ENCODE measurements at places on chromosomes 11 and 22. TPM values are rescaled to one million over a fixed set of nuclear protein-coding genes. Genes with fewer than 3 reads are reported as not detected.

RHOD gene
- 13.4 TPM for total RNA-seq

ZBTB16 gene
- 13.4 TPM for total RNA-seq

DGAT2 gene
- total RNA-seq: 1.3 TPM

ZNF215 gene
- 4.1 TPM for total RNA-seq

PHF21A gene
- 12.1 TPM for total RNA-seq

MRGPRF gene
- total RNA-seq: 0.10 TPM

GRAMD1B gene
- 7.5 TPM for total RNA-seq

GAS2 gene
- total RNA-seq: 2.3 TPM

KRTAP5-7 gene
- total RNA-seq: not detected

PNPLA5 gene
- total RNA-seq: not detected

PATE4 gene
- not detected for total RNA-seq

DDI1 gene
- not detected for total RNA-seq

P2RX3 gene
- total RNA-seq: not detected

EIF3L gene
- total RNA-seq: 407 TPM

OR5T1 gene
- not detected for total RNA-seq

CDPF1 gene
- total RNA-seq: 10.1 TPM

OR8G1 gene
- total RNA-seq: not detected
